AML-193 (cell line): ENCODE measurements at places on chromosomes 6 and 20.

DNA sequence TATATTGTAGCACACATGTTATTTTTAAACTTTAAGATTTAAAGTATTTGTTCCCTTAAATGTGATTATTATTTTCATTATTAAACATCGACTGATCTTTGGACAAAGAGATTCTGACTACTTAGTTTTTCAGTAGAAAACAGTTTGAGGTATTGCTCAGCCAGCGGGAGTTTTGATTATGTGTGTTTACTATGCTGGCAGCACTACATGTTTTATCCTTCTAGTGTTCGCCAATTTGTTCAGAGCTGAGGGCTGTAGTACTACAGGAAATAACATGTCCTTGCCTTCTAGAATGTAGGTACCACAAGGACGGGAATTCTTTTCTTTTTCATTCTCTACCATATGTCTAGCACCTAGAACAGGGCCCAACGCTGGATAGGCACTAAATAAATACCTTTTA lies 11.1 kb upstream of the LCA5 start:
- no peak for DNase-seq

DNA sequence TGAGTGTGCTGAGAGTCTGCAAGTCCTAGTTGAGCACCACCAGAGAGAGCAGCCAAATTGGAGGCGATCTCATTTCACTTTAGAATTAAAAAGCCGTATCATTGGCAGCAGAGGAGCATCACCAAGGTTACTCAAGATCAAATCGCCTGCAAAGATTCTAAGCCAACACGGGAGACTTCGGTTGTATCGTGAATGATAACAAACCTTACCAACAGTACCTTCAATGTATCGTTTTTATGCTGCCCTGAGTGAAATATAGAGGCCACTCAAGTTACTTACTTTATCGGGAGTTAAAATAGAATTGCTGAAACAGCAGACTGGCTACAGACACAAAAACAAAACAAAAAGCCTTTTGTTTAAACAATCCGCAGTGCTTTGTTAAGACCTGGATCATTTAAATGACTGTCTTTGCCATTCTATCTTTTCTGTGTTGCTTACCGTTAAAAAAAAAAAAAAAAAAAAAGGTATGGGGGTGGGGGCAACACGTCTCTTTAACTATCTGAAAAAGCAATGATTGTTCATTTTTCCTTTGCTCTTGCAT lies 14.2 kb downstream of the NHSL1 start:
- no peak for DNase-seq

DNA sequence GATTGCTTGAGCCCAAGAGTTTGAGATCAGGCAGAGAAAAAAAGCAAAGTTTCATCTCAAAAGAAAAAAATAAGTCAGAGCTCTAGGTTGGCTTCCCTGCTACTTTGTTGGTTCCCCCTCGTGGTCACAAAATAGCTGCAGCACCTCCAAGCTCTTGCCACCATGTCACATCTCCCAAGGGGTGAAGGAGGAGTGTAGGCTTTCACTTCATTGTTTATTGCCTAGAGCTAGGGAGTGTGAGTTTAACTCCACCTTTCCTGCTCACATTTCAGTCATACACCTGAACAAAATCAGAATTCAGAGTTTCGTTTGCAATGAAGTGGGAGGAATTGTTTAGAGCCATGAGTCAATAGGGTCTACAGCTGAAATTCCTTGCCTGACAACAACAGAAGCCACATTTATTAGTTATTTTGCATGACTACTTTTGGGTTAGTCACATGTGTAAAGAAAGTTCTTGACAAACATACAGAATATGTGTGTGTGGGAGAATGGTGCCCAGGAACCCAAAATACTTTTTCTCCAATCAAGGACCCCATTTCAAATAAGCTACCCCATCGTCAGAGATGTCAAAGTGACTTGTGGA lies 56.2 kb upstream of the UFL1 start:
- no peak for DNase-seq

DNA sequence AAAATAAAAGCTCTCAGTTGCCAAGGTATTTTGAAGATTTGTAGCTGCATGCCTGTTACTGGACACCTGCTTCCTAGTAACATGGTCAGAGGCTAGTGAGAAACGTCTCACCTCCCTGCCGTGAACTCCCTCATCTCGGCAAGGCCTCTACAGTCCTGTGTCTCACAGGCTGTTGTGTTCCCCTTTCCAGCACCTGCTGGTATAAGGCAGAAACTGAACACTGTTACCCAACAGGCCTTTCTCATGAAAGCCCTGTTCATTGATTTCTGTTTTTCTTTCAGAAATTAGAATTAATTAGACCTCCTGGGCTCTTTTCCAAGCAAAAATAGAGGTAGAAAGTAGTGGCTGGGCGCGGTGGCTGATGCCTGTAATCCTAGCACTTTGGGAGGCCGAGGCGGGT lies 17.6 kb upstream of the SRSF3 start:
- DNase-seq: peak; percentile 20

DNA sequence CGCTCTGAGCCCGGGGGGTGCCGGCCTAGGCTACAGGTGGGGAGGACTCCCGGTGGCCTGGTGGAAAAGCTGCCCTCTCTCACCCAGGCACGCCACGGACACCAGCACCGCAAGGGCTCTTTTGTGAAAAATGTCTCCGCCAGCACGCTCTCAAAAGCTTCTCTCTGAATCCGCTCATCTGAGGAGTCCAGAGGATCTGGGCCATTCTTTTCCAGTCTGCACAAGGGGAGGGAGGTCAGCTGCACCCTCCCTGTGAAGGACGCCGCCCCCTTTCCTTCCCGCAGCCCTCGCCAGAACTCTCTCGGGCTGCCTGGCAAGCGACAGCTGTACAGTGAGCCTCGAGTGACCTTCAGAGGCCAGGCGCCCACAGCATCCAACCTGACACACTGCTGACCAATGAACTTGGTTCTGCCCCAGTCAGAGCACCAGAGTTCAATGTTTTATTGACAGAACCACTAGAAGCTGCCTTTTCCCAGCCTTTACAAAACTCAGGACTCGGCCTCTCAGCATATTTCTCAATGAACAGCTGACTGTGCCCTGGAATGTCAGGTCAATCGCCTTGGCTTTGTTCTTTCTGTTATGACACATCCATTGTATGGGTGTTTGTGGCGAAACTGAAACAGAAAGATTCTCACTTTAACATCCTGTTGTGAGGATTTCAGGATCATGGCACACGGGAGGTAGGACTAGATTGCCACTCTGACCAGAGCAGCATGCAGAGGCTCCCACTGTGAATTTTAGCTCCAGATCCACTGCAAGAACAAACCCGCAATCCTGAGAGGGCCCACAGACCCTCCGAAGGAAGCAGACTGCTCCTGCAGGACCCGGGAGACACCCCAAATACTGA lies 26.7 kb downstream of the SERPINB9 start:
- DNase-seq: peak; percentile 30

- DNase-seq: no peak
These were observed 2.4 kb downstream of the SLC22A23 start for GRCh38 chr6:3454273-3455010.

- DNase-seq: no peak
These were observed 12.7 kb downstream of the ZBTB9 start for GRCh38 chr6:33467091-33467490.

- no peak for DNase-seq
These were observed 124.6 kb downstream of the EYA2 start for GRCh38 chr20:47019121-47019824.
